ENCODE measurements at places on chromosomes 5 and 9. TPM values are rescaled to one million over a fixed set of nuclear protein-coding genes. Genes with fewer than 3 reads are reported as not detected.
A peak's percentile ranks its signal among the peaks of the same experiment; 100 is the strongest.

- no peak for DNase-seq
Observed at GRCh38 chr5:173271419-173271818, 36.4 kb upstream of the NKX2-5 start.

DNA sequence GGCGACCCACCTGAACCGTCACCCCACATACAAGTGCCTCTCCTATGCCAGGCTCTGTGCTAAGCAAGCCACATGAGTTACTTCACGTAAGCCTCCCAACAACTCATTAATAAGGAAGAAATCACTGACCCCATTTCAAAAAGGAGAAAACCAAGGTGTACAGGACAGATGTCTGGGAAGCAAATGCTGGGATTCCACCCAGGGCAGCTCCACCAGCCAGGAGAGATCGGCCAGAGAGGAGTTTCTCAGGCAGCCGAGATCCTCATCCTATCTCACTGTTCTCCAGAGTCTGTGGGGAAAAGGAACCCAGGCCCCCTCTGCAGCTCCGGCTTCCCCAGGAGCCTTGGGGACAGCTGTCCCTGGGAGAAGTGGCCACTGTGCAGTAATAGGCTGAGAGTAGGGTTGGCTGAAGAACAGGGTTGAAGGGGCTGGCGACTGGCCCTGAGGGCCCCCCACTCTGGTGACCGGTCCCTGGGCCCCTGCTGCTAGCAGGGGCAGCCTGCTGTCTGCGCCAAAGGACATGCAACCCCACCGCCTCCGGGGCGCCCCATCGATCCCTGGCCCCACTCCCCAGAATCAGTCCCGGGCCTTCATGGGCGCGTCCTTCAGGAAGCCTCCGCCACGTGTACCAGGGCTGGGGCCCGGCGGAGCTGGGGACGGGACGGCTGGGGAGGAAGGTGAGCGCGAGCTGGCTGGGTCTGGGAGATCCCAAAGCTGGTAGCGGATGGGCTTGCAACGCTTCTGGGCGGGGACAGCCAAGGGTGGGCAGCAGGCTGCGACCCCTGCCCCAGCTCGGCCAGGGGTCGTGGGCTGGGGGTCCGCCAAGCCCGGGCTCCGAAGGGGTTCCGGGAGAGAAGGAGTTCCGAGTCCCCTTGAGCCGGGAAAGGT is 44.1 kb upstream of the STXBP1 start:
- peak; percentile 34 for DNase-seq

- DNase-seq: no peak
Observed at GRCh38 chr9:80899208-80899607, 790.1 kb downstream of the TLE1 start.

DNA sequence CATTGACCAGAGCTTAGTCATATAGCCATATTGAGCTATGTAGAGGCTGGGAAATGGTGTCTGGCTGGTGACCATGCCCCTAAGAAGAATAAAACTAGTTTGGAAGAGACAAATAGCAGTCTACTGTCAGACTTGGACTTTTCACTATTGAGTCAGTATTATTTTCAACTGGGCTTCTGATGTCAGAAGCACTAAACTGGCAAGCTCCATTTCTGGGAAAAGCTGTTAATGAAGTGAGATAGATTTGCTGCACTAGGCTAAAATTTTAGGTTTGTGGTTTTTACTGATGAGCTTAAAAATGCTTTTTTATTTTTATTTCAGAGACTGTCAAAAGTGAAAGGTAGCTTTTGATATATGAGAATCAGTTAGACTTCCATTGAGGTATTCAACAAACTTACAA is 220.2 kb downstream of the RAB3C start:
- DNase-seq: no peak

TMOD1 gene
- total RNA-seq: 0.47 TPM

INSL4 gene
- not detected for total RNA-seq

DNA sequence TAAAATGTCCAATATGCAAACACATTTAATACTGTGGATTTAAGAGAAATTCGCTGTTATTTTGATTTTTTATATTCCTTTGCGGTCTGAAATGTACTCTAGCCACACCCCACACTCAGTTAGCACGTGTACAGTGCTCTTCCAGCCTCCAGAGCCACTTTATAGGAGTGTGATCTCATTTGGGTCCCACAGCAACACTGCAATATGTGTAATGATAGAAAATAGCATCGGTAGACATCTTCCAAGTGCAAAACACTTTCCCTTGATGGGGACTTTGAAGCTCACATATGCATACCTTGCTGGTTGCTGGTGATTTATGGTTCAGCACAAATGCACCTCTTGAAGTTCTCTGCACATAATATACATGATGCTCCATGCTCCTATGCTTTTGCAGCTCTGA is 148.3 kb downstream of the GAS1 start:
- DNase-seq: no peak

DNA sequence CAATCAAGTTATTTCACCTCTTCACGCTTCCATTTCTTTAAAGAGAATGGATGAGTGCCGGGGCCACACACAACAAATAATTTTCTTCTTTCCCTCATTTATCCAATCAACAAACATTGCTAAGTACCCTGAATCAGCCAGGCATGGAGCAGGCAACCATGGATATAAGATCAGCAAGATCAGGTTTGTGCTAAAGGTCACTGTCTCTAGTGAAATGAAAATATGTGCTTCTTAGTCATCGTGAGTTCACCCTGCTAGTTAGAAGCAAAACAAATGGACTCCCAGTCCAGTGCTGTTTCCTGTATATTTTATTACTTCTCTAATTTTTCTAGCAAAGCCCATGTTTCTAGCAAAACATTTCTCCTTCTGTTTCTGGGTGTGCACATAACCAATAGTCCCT is 629.2 kb downstream of the BNC2 start:
- DNase-seq: peak; percentile 72
